Epithelial cell of umbilical artery (primary cell): ENCODE measurements at places on chromosomes 16 and 17. TPM values are rescaled to one million over a fixed set of nuclear protein-coding genes. Genes with fewer than 3 reads are reported as not detected.

KRTAP3-2 gene
- total RNA-seq = not detected in 2 replicates

TSPAN10 gene
- 0.32 and 0.46 TPM in 2 replicates for total RNA-seq

NRN1L gene
- total RNA-seq = not detected in 2 replicates

KCNJ18 gene
- not detected in 2 replicates for total RNA-seq

SETD6 gene
- total RNA-seq = 10.0 and 12.3 TPM in 2 replicates

NPW gene
- 2.0 TPM in 1 of 2 replicates, not detected in the other for total RNA-seq

MT2A gene
- 12.8 and 46.1 TPM in 2 replicates for total RNA-seq

CCP110 gene
- 9.7 and 16.4 TPM in 2 replicates for total RNA-seq

ASIC2 gene
- total RNA-seq = under 0.01 TPM in 1 of 2 replicates, not detected in the other

CTRL gene
- total RNA-seq = 0.32 and 0.61 TPM in 2 replicates

G6PC1 gene
- total RNA-seq = not detected in 2 replicates

CHST4 gene
- total RNA-seq = not detected in 2 replicates

DHRS7C gene
- total RNA-seq = not detected in 2 replicates

TP53TG3B gene
- not detected in 2 replicates for total RNA-seq

KANSL1 gene
- 71.1 and 104 TPM in 2 replicates for total RNA-seq

SMPD3 gene
- total RNA-seq = not detected in 2 replicates

TOP2A gene
- 77.6 and 118 TPM in 2 replicates for total RNA-seq

MYH3 gene
- total RNA-seq = under 0.01 and 0.76 TPM in 2 replicates

HS3ST6 gene
- not detected in 2 replicates for total RNA-seq

GAST gene
- total RNA-seq = not detected in 2 replicates

C17orf78 gene
- total RNA-seq = not detected in 2 replicates
